Naive thymus-derived CD4-positive, alpha-beta T cell (primary cell): ENCODE measurements at places on chromosomes 1 and 21. TPM values are rescaled to one million over a fixed set of nuclear protein-coding genes. Genes with fewer than 3 reads are reported as not detected.

Gene SYT6
- not detected for total RNA-seq

Gene TNFRSF25
- 324 TPM for total RNA-seq

Gene APOBEC4
- total RNA-seq: not detected

- H3K4me3 ChIP-seq: no peak overlapping the region
- DNase-seq: no peak
- peaks cover 4% of the 10 kb centered on the region for H3K27me3 ChIP-seq
- H3K27ac ChIP-seq: no peak overlapping the region
These were observed 38.8 kb downstream of the RIPK4 start for GRCh38 chr21:41727784-41728763.

- no peaks in the 10 kb centered on the region for H3K27me3 ChIP-seq
- H3K4me1 ChIP-seq: peaks cover 25% of the 10 kb centered on the region
- H3K36me3 ChIP-seq: peaks cover 4% of the 10 kb centered on the region
- peak overlapping the region; percentile 6 for H3K27ac ChIP-seq
- no peak overlapping the region for H3K4me3 ChIP-seq
These were observed 66.7 kb downstream of the SLC45A1 start for GRCh38 chr1:8384577-8384976.

DNA sequence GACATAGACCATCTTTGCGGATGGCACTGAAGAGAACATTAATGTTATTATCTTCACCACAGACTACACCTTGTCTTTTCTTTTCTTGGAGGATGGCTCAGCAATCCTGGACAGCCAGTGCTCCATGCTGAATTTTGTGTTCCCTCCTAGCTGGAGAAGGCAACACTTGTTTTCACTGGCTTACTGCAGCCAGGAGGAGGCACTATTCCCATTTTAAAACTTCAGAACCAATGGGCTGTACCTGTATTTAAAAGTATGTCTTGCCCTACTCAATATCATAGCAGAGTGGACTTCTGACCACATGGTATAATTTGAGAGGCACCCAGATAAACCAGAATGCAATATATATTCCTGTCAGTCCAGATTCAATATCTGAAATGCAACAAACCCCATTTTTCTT, 53.3 kb upstream of the POGK start:
- no peak overlapping the region for H3K27ac ChIP-seq
- H3K36me3 ChIP-seq: no peaks in the 10 kb centered on the region
- no peaks in the 10 kb centered on the region for H3K27me3 ChIP-seq

Gene CD1B
- not detected for total RNA-seq
